ENCODE measurements at places on chromosomes 3 and 15. TPM values are rescaled to one million over a fixed set of nuclear protein-coding genes. Genes with fewer than 3 reads are reported as not detected.

GRCh38 chr3:184656458-184656828 is 55.4 kb downstream of the MAGEF1 start:
- no peak for DNase-seq

- no peak for DNase-seq
Observed at GRCh38 chr15:70280781-70281180, 183.1 kb upstream of the TLE3 start.

- no peak for DNase-seq
Observed at GRCh38 chr15:33142708-33143107, 51.8 kb downstream of the FMN1 start.

GRCh38 chr15:47696351-47696750 is 21.0 kb upstream of the SEMA6D start:
- no peak for DNase-seq

PAQR5 gene
- 0.85 TPM for total RNA-seq

DNA sequence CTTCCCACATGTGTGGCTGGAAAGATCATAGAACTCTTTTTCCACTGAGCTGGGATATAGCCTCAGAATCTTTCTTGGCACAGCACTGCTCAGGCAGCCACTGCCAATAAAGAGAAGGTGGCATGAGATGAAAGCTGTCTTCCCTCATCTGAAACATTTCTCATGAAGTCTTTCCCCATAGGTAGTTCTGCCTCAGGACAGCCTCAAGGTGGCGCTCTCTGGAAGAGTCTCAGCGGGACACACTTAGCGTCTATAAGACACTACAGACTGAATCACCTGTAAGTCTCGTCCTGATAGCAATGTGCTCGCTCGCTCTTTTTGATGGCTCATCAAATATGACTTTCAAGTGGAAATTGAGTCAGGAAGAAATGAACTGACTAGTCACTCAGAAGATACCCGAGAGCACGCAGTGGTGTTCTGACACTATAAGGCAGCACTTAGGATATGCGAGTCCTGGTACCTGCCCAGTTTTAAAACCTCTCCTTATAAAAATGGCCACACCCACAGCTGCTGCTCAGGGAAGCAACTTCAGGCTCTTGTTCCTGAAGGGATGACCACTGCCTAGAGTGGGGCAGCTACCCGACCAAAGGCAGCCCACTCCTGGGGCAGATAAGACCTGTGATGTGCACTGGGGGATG is 269.5 kb downstream of the SUCLG2 start:
- no peak for DNase-seq

GRCh38 chr15:101600035-101600434 is 52.1 kb downstream of the TM2D3 start:
- no peak for DNase-seq

GRCh38 chr15:43220991-43221403 is at the start of gene EPB42:
Gene EPB42 (minus strand): TSS chr15:43221018. CDS start chr15:43220825, 193 bp downstream.
- DNase-seq: no peak

DNA sequence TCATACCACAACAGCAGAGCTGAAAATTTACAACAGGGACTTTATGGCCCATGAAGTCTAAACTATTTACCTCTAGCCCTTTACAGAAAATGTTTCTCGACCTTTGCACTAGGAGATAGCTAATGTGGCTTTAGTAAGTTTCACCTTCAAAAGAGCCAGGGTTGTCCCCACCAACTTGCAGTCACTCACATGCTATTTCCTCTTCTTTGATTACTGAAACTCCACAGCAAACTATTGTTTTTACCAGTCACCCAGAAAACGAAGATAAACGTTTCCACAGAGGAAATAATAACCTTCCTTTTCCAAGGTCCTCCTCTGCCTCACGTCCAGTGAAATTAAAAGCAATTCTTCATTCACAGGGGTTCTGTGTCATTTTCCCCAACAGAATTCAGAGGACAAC is 48.2 kb downstream of the WWTR1 start:
- no peak for DNase-seq

RYR3 gene
- total RNA-seq: 0.23 TPM

DNA sequence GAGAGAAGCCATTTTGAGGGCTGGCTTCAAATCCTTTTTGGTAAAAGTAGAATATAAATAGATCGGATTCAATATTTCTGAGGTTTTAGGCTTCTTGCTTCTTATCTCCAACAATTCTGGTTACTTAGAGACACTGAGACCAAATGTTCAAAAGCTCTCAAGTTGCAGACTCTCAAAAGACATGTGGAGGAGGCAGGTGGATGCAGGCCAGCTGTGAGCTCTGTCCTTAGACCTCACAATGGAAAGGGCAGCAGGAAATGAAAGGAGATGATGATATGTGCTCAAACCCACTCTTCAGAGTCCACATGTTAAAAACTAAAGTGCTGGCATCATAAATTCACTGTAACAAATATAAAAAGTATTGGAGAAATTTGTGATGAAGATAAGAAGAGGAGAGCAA is 424.9 kb upstream of the ALCAM start:
- DNase-seq: no peak

DNA sequence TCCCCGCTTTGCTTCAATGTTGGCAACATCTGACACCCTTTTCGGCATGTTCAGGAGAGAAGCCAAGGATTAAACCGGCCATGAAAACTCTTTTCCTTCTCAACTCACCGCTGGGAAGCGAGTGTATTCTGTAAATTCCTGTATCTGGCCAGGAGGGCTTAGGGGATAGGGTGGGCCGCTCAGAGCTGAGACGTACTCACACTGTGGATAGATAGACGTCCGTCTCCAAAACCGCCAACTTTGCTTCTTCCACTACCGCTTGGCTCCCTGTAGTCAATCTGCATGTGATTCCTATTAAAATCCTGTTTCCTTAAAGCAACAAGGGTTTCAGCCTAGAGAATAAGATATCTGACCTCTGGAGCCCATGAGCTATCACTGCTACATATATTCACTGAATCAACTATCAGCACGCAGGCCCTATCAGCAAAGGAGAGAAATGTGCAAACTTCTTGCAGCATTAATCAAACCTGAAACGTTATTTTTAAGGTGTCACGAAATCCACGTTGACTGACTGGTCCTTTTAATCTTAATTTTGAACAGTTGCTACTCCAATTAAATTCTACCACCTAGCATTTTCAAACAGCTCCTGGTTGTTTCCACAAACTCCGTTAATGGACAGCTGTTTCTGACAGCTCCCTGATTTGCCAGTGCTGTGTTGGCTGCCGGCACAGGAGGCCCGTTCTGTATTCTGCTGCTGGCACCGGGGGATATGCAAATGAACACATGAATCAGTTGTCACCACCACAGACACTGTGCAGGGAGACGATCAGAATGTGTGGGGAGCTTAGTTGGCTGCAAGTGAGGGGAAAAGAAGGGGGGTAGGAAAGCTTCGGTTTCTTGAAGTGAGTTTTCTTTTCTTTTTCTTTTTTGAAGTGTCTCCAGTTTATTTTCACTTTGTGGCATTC is 438.9 kb upstream of the ARRDC4 start:
- peak; percentile 70 for DNase-seq

- no peak for DNase-seq
Observed at GRCh38 chr3:161230621-161231171, 9.6 kb downstream of the NMD3 start.

- DNase-seq: no peak
Observed at GRCh38 chr3:65856907-65857306, 181.8 kb downstream of the MAGI1 start.

ALS2CL gene
- total RNA-seq: 18.4 TPM

DNA sequence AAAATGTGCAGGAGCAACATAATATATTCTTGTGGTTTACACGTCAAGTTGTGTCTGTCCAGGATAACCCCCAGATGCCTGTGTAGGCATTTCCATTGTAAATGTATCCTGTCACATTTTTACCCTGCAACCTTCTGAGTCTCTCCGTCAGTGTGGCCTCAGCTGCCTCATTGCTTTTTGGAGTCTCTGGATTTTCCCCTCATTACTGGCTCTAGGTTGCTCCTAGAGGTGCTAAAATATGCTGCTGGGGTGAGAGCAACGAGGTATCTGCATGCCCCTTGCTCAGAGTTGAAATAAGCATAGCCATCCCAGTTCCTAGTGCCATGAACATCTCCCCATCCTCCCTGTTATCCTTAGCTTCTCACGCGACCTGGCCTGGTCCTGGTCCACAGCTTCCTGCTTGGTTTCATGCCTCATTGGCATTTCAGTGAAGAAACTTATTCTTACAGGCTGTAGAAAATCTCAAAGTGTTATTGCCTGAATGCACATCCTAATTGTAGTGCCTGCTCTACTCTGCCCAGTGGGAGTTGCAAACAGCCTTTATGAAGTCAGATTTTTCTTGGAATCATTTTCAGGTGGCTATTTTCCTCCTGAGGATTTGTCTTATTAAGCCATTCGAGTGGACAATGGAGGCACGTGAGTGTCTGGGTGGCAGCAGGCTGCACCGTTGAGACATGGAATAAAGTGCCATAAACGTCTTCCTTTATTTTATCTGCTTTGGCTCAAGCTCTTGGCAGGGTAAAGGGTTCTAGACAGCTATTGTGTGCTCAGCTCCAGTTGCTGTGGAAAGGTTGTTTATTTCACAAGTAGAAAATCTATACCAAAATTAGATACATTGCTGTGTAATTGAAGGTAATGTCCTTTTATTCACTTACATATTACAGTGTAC is 33.2 kb downstream of the OXNAD1 start:
- no peak for DNase-seq

GRCh38 chr3:55487381-55488241 is 505 bp upstream of the WNT5A start:
- peak; percentile 45 for DNase-seq

GRCh38 chr3:123286308-123287023 is 84.7 kb downstream of the SEC22A start:
- DNase-seq: no peak

GRCh38 chr3:96466441-96466840 is 348.0 kb upstream of the EPHA6 start:
- no peak for DNase-seq

GRCh38 chr3:183896610-183897009 is 11.9 kb upstream of the PARL start:
- no peak for DNase-seq

DNA sequence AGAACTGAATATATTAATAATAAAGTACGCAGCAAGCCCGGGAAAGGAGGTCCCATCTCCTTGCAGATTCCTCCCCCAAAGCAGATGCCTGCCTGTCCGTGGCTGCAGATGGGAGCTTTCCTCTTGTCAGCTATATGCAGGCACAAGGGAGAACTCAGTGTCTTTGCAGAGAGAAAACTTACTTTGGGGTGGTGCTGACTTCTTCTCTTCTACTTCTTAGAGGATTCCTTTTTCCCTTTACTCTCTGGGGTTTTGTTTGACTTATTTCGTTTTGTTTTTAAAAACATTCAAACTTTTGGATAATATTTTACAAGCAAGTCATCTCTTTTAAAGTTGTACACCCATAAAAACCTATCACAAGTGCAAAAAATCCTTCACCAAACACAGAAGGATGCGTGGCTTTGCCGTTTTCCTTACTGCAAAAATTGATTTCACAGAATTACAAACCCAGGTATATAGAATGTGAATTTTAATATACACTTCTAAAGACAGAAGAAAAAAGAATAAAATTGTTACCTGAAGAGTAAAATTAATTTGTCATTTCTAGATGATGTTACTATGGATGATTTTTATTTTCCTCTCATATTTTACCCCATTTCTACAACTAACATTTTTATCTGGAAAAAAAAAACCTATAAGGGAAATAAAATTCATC is 65.3 kb upstream of the IGF1R start:
- no peak for DNase-seq

DNA sequence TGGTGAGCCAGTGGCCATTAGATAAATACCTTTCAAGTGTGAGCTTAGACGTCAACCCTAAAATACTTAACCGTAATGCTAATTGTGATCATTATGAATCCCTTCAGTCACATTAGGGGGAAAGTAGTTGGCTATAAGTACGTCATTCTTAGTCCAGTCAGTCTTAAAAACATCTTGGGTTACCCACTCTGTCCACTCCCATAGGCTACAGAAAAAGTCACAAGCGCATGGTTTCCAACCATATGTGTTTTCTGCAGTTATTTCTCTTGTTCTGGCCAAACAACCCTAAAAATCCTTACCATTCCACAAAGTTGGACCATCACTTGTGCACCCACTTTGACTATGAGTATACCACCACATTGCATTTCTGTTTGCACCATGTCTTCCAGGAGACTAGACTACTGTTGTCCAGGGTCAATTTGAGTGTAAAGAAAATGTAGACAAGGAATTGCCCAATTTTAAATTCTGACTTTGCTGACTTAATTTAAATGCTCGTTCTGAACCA is 3.3 kb downstream of the RPL15 start:
- no peak for DNase-seq

- DNase-seq: no peak
Observed at GRCh38 chr15:91488452-91488851, 365.1 kb upstream of the SLCO3A1 start.

- DNase-seq: no peak
Observed at GRCh38 chr3:42276141-42277132, 10.5 kb upstream of the CCK start.

DNA sequence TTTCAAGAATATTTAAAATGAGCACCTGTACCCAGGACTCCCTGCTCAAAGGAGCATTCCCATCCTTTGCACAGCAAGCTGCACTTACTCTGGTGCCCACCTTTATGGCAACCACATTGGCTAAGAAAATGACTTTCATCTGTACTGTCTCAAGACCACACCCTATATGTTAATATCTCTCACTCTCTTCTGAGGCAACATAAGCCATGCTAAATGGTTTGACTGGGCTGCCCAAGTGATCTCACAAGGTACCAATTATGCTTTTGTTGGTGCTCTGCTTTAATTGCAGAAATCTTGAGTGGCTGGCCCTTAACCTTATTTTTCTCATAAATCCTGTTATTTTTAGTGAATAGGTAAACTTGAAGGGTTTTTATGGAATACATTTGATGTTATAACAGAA is 17.7 kb downstream of the RYK start:
- DNase-seq: no peak

GRCh38 chr3:186277268-186277909 is 84.6 kb downstream of the DGKG start:
- peak; percentile 18 for DNase-seq

- DNase-seq: no peak
Observed at GRCh38 chr15:77500989-77501388, 80.3 kb downstream of the HMG20A start.

DNA sequence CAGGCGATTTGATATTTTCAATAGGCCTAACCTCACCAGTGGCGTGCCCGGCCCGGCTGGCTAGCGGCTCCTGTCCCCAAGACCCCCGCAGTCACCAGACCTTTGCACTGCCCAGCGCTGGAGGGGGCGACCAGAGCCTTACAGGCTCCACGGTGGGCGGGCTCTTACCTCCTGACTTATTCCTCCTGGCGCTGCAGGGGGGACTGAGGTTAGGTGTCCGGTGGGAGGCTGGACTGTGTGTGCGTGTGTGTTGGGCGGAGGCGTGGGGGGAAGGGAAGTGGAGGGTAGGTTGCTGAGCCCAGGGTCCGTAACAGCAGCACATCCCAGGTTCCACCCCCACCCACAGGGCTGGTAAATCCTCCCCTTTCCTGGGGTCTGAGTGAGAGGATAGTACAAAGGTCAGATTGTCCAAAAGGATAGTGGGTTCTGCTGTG is 27.5 kb upstream of the THRB start:
- no peak for DNase-seq

DNA sequence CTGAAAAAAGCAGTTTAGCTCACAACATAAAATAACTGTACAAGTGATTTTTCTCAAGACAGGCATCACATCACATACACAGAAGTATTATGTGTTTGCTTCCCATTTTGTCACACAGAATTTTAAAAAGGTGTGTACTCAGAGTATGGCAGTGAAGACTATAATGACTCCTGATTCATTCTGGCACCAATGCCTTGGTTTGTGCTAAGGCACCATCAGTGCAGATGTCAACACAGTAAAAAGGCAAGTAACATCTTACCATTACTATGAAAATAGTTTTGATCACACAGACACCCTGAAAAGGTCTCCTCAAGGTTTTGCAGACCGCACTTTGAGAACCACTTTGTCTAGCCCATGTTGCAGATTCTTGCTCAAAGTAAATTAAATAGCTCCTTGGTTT is 191.6 kb downstream of the KLHL25 start:
- DNase-seq: no peak

GRCh38 chr3:37052860-37053259 is 59.5 kb downstream of the MLH1 start:
- no peak for DNase-seq

Measured in heart left ventricle (tissue), 16 donors.